ENCODE measurements at places on chromosomes 2 and 18. TPM values are rescaled to one million over a fixed set of nuclear protein-coding genes. Genes with fewer than 3 reads are reported as not detected.

REG3G gene
- 0.30 TPM for total RNA-seq

CNRIP1 gene
- 1.6 TPM for total RNA-seq

DNA sequence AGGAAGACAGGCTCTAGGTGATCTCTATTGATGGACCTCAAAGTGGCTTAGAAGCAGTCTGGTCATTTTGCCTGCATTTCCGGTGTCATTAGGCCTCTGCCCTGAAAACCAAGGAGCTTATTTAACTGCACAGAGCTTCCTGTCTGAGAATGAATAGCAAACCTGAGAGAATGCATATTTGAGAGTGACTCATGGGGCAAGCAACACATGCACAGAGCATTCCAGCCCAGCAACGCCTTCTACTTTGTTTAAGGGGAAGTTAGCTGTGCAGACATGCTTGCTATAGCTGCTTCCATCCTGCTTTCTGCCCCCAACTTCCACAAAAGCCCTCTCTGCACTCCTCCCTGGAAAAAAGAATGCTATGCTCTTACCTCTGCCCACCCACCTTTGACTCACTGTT is 232.8 kb downstream of the GRB14 start:
- H3K36me3 ChIP-seq = no peaks in the 10 kb centered on the region
- no peak for DNase-seq
- H3K4me1 ChIP-seq = peaks cover 36% of the 10 kb centered on the region

- no peak overlapping the region for H3K27ac ChIP-seq
- no peak for DNase-seq
- peaks cover 18% of the 10 kb centered on the region for H3K27me3 ChIP-seq
- H3K36me3 ChIP-seq = no peaks in the 10 kb centered on the region
Observed at GRCh38 chr2:120510751-120511395, 164.9 kb downstream of the INHBB start.

DNA sequence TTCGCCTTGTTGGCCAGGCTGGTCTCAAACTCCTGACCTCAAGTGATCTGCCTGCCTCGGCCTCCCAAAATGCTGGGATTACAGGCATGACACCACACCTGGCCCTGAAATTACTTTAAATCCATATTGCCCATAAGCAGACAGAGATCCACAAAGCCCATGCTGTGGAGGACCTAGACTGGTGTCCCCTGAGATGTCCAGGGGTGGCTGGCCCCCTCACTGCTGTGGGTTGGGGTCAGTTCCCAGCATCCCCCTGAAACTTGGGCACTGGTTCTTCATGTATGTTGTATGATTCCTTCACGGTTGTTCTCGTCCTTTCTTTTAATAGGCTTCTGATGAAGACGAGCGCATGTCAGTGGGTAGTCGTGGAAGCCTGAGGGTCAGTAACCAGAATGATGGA is 78.1 kb upstream of the RBM44 start:
- DNase-seq = no peak
- H3K36me3 ChIP-seq = no peaks in the 10 kb centered on the region
- H3K27me3 ChIP-seq = no peaks in the 10 kb centered on the region

NEUROD1 gene
- total RNA-seq = 0.11 TPM

DNA sequence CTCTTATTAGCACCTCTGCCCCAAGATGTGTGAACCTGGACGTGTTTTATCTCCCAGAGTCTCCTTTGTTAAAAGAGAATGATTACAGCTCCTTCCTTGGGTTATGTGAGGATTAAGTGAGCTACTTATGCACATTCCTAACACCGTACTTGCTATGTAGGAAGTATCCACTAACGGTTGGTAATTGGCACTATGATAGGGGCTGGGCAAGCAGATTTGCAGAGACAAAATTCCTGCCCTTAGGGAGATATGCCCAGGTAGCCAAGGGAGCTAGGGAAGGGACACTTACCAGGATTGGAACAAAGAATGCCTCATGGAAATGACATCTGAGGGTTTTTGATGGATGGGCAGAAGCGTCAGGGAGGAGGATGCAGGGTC is 11.5 kb upstream of the ALPK2 start:
- no peak for DNase-seq
- no peak overlapping the region for H3K4me3 ChIP-seq
- no peaks in the 10 kb centered on the region for H3K36me3 ChIP-seq
- H3K27ac ChIP-seq = no peak overlapping the region

LYG2 gene
- not detected for total RNA-seq

- H3K4me3 ChIP-seq = no peak overlapping the region
- H3K27me3 ChIP-seq = no peaks in the 10 kb centered on the region
- no peaks in the 10 kb centered on the region for H3K36me3 ChIP-seq
Observed at GRCh38 chr18:60209042-60209441, 163.5 kb downstream of the MC4R start.
